HepG2 (cell line): ENCODE measurements at places on chromosomes 5 and 9. TPM values are rescaled to one million over a fixed set of nuclear protein-coding genes. Genes with fewer than 3 reads are reported as not detected.

DNA sequence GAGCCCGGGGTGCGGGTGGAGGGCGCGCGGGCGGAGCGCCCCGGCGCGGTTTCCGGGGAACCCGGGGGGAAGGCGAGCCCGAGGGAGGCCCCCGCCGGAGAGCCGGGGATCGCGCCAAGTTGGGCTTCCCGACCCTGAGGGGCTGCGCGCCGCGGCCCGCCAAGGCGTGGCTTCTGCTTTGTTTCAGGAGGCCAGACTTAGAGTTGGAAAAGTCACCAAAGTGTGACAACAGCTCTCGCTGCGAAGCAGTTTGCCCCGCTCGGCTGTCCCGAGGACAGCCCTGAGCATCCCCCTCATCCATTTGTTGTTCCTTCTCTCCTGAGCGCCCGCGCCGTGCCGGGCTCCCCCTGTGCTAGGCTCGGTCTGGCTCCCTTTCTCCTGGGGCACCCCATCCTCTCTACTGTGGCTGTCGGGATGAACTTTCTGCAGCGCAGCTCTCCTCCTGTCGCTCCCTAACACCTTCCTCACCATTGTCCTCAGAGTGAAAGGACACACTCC, 410 bp downstream of the GLIPR2 start:
- DNase-seq = no peak

DNA sequence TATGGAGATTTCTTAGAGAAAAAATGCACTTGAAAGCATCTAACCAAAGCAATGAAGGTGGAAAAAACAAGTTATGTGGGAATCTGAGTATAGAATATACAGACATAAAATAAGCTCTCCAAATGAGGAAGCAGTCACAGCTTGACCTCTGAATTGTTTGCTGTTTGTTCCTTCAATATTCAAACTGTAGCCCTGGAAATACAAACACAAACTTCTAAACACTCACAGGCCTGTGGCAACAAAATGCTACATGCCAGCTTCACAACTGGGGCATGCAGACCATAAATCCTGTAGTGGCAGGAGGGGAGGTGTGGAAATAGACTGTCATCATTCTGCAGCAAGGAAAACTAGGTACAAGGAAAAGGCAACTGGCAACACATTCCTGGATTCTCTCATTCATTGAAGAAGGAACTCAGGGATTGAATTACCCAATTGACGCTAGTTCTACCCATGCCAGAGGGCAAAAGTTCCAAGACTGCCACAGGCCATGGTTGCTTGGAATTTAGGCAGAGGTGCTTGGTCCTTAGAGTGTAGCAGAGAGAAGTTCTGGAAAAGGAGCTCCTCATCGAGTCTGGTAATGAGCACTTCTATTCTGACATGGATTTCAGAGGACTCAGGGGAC, 349.6 kb downstream of the PDE4D start:
- DNase-seq = no peak

- no peak for DNase-seq
Measured at GRCh38 chr9:127967151-127967809, 13.5 kb downstream of the EEIG1 start.

MVB12B gene
- total RNA-seq = 26.0 and 30.1 TPM in 2 replicates
